Activated CD8-positive, alpha-beta memory T cell treated with anti-CD3 and anti-CD28 coated beads for 1 hour (primary cell): ENCODE measurements at places on chromosomes 6 and 20.

DNA sequence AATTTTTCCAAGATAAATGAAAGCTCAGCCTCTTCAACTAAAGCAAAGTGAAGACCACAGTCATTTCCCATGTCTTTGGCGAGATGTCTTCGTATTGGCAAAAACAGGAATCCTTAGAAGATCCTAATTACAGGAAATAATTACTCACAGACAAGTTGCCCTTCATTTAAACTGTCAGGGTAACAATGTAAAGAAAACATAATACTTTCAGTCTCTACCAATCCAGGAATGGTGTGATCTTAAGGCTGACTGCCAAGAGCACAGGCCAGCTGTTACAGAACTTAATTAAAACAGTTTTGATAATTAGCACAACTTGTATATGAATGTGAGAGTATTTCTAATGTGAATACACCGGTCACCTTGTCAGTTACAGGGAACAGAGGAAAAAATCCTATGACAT lies 292.2 kb downstream of the PACRG start:
- DNase-seq = no peak

- no peak for DNase-seq
These were observed 12.2 kb downstream of the BTN3A1 start for GRCh38 chr6:26414281-26414680.

GRCh38 chr20:59569305-59569704 lies 35.0 kb upstream of the PHACTR3 start:
- no peak for DNase-seq

GRCh38 chr6:132698608-132699007 lies 15.2 kb downstream of the VNN1 start:
- DNase-seq = no peak

GRCh38 chr6:76708641-76709331 lies 636.3 kb upstream of the IMPG1 start:
- DNase-seq = no peak

DNA sequence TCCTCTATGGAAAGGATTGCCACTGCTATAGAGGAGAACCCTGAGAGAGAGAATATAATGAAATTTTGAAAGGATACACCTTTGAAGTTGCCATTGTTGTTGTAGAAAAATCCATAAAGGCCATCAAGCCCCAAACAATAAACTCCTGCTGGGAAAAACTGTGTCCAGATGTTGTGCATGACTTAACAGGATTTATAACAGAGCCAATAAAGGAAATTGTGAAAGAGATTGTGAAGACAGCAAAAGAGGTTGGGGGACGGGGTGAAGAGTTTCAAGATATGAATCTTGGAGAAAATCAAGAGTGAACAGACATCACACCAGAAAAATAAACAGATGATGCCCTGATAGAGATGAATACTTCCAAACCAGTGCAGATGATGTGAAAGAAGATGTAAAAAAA lies 396.4 kb downstream of the BCKDHB start:
- no peak for DNase-seq

DNA sequence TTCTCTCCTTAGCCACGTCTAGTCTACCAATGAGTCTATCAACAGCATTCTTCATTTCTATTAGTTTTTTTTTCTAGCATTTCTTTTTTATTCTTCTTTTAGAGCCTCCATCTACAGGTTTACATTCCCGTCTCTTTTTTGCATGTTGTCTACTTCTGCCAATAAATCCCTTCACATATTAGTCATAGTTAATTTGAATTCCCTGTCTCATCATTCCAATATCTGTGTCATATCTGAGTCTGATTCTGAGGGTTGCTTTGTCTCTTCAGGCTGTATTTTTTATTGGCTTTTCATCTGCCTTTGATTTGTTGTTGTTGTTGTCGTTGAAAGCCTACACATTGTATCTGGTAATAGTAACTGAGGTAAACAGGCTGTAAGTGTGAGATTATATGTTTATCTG lies 104.6 kb downstream of the HMGCLL1 start:
- no peak for DNase-seq

DNA sequence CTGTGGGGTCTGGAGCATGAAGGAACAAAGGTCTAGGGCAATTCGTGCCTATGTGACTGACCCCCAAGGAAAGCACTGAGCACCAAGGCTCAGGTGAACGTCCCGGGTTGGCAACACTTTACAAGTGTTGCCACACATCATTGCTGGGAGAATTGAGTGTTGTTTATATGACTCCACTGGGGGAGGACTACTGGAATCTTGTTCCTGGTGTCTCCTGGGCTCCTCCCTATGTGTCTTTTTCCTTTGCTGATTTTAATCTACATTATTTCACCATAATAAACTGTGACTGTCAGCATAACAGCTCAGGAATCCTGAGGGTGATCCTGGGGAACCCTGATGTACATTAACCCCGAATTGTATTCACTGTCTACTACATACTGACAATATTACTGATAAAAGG lies 207.7 kb upstream of the BMP2 start:
- no peak for DNase-seq

GRCh38 chr20:33169176-33169794 lies 1.3 kb downstream of the BPIFA2 start:
- no peak for DNase-seq

- DNase-seq = no peak
These were observed 5.5 kb upstream of the DAAM2 start for GRCh38 chr6:39786649-39787048.

DNA sequence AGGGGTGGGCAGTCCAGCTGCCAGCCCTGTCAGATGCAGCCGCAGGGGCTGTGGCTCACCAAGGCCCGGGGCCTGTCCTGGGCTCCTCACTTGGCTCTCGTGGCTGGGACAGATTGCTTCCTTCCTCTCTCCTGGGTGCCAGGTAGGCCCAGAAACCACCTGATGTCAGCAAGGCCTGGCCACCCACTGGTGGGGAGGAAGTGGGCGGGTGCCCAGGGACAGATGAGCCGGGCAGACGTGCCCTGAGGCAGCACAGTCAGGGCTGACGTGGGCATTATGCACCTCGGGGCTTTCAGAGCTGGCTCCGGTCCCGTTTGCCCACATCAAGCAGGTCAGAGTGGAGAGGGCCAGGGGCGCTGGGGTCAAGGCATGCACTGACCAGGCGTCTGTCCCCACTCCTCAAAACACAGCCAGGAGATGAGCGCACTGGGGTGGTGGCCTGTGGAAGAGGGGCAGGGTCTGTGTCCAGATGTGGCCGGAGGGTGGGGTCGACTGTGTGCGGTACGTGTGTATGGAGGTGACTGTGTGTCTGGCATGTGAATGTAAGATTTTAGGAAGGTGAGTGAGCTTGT lies 133.2 kb upstream of the PTPN1 start:
- DNase-seq = no peak

GRCh38 chr20:19462491-19462890 lies 250.0 kb downstream of the SLC24A3 start:
- DNase-seq = no peak

GRCh38 chr6:4803343-4803744 lies 27.1 kb downstream of the CDYL start:
- no peak for DNase-seq

- DNase-seq = no peak
These were observed 57.0 kb downstream of the MAP1LC3A start for GRCh38 chr20:34615477-34615876.

DNA sequence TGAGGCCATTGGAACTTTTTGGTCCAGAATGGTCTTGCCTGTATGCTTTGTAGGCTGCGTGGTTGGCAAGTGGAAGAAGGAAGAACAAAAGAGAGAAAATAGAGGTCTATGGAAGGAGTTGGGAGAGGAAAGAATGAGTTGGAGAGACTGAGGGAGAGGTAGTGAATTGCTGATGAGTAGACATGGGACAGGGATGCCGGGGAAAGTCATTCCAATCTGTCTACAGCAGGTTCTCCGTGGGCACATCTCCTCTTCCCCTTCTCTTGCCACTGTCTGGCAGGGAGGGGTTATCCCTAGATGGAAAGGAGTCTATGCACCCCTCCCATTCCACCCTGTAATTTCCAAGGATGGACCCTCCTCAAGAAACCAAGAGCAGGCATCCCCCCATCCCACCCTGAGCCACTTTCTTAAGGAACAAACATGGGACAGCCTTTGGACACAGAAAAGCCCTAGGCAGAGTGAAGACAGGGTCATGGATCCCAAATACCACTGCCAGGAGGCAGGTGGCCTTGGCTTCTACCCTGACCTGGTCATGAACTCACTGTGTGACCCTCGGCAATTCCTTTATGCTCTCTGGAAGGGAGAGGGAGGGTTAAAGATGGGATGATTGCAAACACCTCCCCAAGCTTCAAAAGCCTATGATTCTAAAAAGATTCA lies 196.9 kb downstream of the LRFN2 start:
- no peak for DNase-seq

- DNase-seq = no peak
These were observed 85.3 kb upstream of the BHLHE23 start for GRCh38 chr20:63091901-63092659.

DNA sequence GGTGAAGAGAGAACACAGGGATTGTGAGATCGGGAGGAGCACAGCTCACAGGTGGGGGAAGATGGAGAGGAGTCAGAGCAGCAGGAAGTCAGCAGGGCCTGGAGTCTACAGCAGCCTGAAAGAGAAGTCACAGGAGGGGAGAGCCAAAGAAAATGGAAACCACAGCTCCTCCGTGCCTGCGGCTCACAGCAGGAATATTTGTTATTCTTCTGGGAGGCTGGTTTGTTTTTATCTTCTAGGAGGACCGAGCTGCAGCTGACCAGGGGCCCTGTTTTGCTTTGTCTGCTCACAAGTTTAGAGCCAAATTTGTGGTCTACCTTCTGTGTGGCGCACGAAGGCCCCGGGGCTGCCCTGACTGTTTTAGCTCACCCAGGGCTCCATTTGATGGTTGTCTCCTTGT lies 81.8 kb downstream of the CLIC5 start:
- no peak for DNase-seq

DNA sequence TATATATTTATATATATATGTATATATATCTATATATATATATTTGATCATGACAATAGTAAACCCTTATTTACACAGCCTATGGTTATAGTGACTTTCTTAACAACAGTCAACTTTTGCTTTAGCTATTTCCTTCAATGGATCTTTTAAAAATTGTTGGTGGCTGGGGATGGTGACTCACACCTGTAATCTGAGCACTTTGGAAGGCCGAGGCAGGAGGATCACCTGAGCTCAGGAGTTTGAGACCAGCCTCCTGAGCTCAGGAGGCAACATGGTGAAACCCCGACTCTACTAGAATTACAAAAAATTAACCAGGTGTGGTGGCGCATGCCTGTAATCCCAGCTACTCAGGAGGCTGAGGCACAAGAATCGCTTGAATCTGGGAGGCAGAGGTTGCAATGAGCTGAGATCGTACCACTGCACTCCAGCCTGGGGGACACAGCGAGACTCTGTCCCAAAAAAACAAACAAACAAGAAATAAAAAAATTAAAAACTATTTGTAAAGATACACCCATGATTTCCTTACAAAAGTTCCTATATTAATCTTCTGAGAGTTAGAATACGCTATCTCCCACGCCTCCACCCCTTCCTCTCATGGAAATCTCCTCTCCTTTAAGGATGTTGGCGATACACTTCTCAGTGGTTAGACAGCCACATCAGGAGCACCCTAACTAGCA lies 29.2 kb upstream of the CNKSR3 start:
- DNase-seq = no peak

- DNase-seq = no peak
These were observed 59.2 kb upstream of the SLC32A1 start for GRCh38 chr20:38665094-38665493.

- DNase-seq = no peak
These were observed 76.5 kb downstream of the ADGRG6 start for GRCh38 chr6:142378138-142378875.

DNA sequence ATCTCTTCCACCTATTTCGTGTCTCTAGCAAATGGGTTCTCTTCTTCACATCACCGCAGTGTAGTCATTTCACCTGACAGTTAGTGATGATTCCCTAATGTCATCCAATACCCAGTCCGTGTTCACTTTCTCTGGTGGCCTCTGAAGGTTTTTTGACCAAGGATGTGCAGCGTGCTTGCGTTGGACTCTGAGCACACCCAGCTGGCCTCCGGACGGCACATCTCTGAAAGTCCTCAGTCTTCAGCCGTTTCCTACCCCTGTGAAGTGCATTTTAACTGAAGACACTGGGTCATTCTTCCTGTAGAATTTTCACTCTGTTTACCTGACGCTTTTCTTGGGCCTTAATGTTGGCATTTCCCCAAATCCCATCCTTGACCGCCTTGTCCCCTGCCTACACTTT lies 98.7 kb downstream of the ERMARD start:
- no peak for DNase-seq

- no peak for DNase-seq
These were observed 12.8 kb upstream of the SDCBP2 start for GRCh38 chr20:1341561-1342265.

DNA sequence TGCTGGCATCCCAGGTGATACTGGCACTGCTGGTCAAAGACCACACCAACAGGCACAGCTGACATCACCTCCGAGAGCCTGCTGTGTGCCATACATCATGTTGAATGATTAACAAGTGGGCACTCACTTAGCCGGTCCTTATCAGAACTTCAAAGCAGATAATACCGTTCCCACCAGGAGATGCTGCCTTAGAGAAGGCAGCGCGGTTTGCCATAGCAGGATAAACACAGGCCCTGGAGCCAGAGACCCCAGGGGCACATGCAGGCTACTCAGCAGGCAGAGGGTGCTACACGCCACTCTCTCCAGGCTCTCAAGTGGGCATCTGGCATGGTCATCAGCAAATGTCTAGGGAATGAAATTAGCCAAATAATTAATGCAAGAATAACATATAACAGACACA lies 86.5 kb upstream of the CST7 start:
- no peak for DNase-seq

GRCh38 chr20:5973172-5973571 lies 22.7 kb downstream of the MCM8 start:
- DNase-seq = no peak

DNA sequence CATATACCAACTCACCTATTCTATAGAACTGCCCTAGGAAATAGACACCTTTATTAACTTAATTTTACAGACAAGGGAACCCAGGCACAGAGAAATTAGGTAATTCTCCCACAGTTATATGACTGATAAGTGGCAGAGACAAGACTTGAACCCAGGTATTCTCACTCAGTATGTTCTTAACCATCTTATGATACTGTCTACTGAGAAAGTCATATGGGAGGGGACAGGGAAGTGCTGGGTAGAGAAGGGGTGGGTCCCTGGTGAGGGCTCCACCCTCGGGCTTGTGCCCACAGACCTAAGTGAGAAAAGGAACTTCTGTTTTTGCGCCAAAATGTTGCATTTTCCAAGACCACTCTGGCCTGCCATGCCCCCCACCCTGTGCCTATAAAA lies 123.5 kb downstream of the RNF144B start:
- no peak for DNase-seq
